CD8-positive, alpha-beta memory T cell (primary cell): ENCODE measurements at places on chromosomes 11 and 22. TPM values are rescaled to one million over a fixed set of nuclear protein-coding genes. Genes with fewer than 3 reads are reported as not detected.

DRD4 gene
- 0.31 TPM for total RNA-seq

DNA sequence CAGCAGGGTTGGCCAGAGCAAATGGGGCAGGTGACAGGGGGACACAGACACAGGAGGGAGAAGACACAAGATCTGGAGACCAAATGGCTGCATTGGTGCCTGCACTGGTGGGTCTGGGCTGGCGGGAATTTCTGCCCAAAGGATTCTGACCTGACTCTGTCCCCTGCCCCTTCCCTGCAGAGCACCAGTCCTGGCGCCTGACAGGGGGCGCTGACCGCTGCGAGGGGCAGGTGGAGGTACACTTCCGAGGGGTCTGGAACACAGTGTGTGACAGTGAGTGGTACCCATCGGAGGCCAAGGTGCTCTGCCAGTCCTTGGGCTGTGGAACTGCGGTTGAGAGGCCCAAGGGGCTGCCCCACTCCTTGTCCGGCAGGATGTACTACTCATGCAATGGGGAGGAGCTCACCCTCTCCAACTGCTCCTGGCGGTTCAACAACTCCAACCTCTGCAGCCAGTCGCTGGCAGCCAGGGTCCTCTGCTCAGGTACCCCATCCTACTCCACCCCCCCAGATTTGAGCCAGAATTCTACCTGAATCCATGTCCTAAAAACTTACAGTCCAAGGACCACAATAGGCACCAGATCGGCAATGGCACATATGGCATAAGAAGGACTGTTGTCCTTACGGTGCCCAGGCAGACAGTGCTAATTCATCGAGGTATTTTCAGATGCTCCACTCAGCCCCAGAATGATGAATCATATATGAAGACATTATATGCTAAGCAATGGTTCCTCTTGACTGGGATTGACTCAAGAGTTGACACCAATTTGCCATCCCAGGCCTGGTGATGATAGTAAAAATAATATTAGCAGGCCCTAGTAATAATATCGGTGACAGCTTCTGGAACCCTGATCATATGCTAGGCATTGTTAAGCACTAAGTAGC, 38.2 kb downstream of the CD6 start:
- no peak for DNase-seq
- peaks cover 36% of the 10 kb centered on the region for H3K4me1 ChIP-seq
- no peak overlapping the region for H3K4me3 ChIP-seq

DNA sequence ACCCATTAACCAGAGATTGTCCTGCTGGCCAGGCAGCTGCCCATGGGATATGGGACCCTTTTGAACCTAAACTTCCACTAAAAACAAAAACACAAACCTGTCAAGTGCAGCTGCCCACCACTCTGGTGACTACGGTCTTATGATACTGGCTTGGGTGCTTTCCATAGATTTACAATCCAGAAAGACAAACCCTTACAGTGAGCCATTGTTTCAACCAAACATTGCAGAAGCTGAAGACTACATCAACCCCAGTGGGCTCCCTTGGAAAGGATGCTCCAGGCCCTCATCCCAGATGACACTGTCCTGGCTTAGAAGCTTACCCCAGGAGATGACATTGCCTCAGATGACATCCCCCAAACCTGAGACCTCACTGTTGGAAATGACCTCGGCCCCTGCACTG, 56.9 kb upstream of the WNT11 start:
- no peak overlapping the region for H3K4me3 ChIP-seq
- H3K27ac ChIP-seq: no peak overlapping the region
- no peak for DNase-seq
- H3K27me3 ChIP-seq: no peaks in the 10 kb centered on the region
- no peaks in the 10 kb centered on the region for H3K4me1 ChIP-seq

- no peak for DNase-seq
- no peaks in the 10 kb centered on the region for H3K27me3 ChIP-seq
- no peak overlapping the region for H3K4me3 ChIP-seq
- no peaks in the 10 kb centered on the region for H3K4me1 ChIP-seq
Observed at GRCh38 chr11:44266056-44266780, 43.7 kb downstream of the ALX4 start.

- peak overlapping the region; percentile 94 for H3K27ac ChIP-seq
- no peaks in the 10 kb centered on the region for H3K27me3 ChIP-seq
- H3K4me3 ChIP-seq: peak overlapping the region; percentile 68
- no peaks in the 10 kb centered on the region for H3K36me3 ChIP-seq
- peak; percentile 15 for DNase-seq
Observed at GRCh38 chr11:118791961-118792569, 1.1 kb upstream of the DDX6 start.

DNA sequence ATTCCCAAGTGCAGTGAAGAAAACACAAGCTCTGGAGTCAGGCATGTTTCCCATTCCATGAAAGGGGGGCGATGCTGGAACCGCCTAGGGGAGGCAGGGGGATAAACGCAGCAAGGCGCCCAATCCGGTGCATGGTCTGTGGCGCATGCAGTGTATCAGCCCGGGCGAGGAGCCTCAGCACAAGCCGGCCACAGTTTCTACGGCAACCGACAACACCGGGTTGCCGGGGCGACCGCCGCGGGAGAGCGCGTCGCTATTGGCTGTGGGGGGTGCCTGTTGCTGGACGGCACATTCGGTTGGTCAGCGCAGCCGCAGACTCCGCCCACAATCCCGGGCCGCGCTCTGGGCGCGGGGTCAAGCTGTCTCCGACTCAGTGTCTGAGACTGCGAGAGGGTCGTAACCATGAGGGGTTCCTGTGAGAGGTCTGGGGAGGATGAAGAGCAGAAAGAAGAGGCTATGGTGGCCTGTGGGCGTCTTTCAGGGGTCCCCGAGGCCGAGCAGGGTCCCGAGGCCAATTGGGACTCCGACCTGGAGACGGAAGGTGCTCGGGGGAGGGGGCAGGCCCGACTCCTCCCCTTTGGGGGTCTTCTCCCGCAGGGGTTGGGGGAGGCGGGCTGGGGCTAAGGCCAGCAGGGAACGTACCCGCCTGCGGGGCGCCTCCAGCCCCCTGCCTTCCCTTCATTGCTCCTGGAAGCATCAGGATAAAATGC, at the start of gene LRRC74B:
Gene LRRC74B, plus strand, starts transcription at position 362 of the 710 bp plus-strand sequence. Its CDS starts 41 bp downstream, at position 403.
- peak within 1 kb of the TSS; percentile 52 for H3K4me3 ChIP-seq
- no peaks in the 10 kb centered on the region for H3K36me3 ChIP-seq
- no peak within 1 kb of the TSS for H3K27ac ChIP-seq
- H3K4me1 ChIP-seq: peaks cover 11% of the 10 kb centered on the region
- peak; percentile 11 for DNase-seq

GRCh38 chr11:114196997-114197703, 99.0 kb upstream of the NNMT start:
- peaks cover 9% of the 10 kb centered on the region for H3K4me1 ChIP-seq
- no peak for DNase-seq
- H3K27me3 ChIP-seq: no peaks in the 10 kb centered on the region
- no peaks in the 10 kb centered on the region for H3K36me3 ChIP-seq
- no peak overlapping the region for H3K27ac ChIP-seq
- no peak overlapping the region for H3K4me3 ChIP-seq

DNA sequence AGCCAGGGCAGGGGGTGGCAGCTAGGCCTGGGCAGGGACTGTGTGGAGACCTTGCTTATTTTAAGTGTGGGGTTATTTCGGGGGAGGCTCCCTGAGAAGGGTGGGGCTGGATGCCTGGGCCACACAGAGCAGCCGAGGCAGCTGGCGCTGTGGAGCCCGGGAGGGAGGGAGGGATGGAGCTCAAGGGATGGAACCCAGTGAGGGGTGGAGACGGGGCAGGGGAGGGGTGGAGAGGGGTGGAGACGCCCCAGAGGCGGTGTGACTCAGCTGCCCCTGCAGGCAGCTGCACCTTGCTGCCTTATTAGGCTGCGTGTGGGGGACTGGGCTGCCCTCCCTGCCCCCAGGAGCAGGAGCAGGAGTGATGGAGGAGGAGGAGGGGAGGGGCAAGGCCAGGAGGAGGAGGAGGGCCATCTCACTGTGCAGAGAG, 9.8 kb upstream of the TSSC4 start:
- H3K27ac ChIP-seq: no peak overlapping the region
- H3K4me1 ChIP-seq: peaks cover 49% of the 10 kb centered on the region
- DNase-seq: no peak
- no peaks in the 10 kb centered on the region for H3K27me3 ChIP-seq

GRCh38 chr11:30652801-30653200, 66.6 kb upstream of the MPPED2 start:
- H3K4me1 ChIP-seq: no peaks in the 10 kb centered on the region
- no peak for DNase-seq
- no peak overlapping the region for H3K4me3 ChIP-seq
- no peak overlapping the region for H3K27ac ChIP-seq
- H3K36me3 ChIP-seq: no peaks in the 10 kb centered on the region

GRCh38 chr22:38026130-38027111, 30.8 kb upstream of the PICK1 start:
- DNase-seq: no peak
- H3K4me1 ChIP-seq: no peaks in the 10 kb centered on the region
- H3K27ac ChIP-seq: no peak overlapping the region
- no peak overlapping the region for H3K4me3 ChIP-seq
- H3K36me3 ChIP-seq: no peaks in the 10 kb centered on the region

DNA sequence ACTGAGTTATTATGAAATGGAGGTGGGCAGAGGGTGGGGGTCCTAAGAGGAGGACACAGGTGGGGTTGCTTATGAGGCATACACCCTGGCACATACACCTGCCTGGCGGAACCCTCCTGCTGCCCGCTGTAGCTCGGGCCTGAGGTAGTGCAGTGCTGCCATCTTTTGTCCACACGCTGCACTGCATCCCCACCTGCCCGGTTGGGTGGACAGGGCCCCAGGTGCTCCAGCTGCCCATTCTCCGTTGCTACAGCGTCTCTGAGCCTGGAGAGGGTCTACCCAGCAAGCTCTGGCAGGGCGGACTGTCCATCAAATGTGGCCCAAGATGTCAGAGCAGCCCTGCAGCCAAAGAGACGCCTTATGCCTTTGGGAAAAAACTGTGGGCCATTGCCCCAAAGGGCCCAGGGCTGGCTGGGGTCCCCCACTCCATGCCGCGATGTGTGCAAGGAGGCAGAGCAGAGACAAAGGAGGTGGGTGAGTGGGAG, 131.2 kb downstream of the BUD13 start:
- no peaks in the 10 kb centered on the region for H3K27me3 ChIP-seq
- H3K4me3 ChIP-seq: no peak overlapping the region
- no peak overlapping the region for H3K27ac ChIP-seq
- H3K4me1 ChIP-seq: no peaks in the 10 kb centered on the region
- H3K36me3 ChIP-seq: no peaks in the 10 kb centered on the region

GRCh38 chr22:35630387-35630793, 13.3 kb upstream of the MB start:
- no peak overlapping the region for H3K4me3 ChIP-seq
- no peaks in the 10 kb centered on the region for H3K36me3 ChIP-seq
- peaks cover 7% of the 10 kb centered on the region for H3K4me1 ChIP-seq
- no peaks in the 10 kb centered on the region for H3K27me3 ChIP-seq
- DNase-seq: no peak

OR5P2 gene
- total RNA-seq: not detected

XRCC6 gene
- total RNA-seq: 447 TPM

- DNase-seq: no peak
- H3K4me1 ChIP-seq: no peaks in the 10 kb centered on the region
- H3K36me3 ChIP-seq: no peaks in the 10 kb centered on the region
- H3K27me3 ChIP-seq: no peaks in the 10 kb centered on the region
- H3K27ac ChIP-seq: no peak overlapping the region
Observed at GRCh38 chr11:15667127-15667725, 552.5 kb downstream of the INSC start.

LRRC75B gene
- total RNA-seq: 1.4 TPM

SLC17A6 gene
- total RNA-seq: not detected

LARGE1 gene
- 0.27 TPM for total RNA-seq

GRCh38 chr11:126328444-126328843, 24.6 kb downstream of the DCPS start:
- H3K4me3 ChIP-seq: no peak overlapping the region
- no peak for DNase-seq
- no peaks in the 10 kb centered on the region for H3K27me3 ChIP-seq

WBP2NL gene
- 0.66 TPM for total RNA-seq

DNA sequence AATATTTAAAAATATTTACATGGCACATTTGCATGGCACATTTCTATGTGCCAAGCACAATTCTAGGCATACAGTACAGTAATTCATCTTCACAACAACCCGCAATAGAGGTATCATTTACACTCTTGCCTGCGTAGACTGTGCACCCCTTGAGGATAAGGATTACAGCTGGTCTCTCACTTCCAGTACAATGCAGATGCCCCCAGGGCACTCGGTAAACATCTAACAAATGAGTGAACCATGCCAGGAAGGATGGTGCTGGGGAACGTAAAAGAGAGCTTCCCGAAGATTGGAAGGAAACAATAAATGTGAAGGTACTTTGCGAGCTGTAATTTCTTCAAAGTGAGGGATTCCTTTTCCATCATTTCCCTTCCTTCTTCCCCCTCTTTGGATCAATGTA, 1.3 kb downstream of the PRPF19 start:
- DNase-seq: no peak
- peaks cover 34% of the 10 kb centered on the region for H3K36me3 ChIP-seq
- peaks cover 28% of the 10 kb centered on the region for H3K4me1 ChIP-seq
- peak overlapping the region; percentile 68 for H3K27ac ChIP-seq
- H3K4me3 ChIP-seq: peak overlapping the region; percentile 80

DNA sequence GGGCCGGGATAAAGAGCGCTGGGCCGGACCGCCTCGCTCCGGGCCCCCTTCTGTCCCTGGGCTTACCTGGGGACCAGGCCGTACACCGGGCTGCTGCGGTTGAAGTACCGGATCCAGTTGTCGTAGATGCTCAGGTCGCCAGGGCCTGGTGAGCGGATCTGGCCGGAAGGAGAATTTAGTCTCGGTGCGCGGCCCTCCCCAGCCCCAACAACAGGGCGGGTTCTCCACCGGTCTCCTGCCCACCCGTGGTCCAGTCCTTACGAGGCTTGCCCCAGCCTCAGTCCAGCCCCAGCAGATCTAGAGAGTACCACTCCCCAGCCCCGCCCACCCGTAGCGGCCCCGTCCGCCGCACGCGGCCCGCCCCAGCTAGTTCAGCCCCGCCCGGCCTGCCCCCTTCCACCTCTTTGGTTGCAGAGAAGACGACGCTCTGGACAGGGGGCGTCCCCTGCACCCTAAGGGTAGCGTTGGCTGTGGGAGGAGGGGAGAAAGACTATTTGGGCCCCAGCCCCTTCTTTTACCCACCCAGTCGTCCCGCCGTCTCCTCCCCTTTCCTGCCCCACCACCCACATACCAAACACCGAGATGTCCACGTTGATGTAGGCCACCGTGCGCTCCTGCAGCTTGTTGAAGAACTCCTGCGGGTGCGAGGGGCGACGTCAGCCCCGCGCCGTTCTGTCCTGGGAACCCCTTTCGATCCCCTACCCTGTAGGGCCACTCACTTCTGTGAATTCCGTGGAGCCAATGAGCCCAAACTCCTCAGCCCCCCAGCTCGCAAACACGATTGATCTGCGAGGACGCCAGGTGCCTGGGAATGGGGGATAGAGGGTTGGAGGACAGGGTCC, 6.8 kb downstream of the SAC3D1 start:
- DNase-seq: no peak
- no peaks in the 10 kb centered on the region for H3K27me3 ChIP-seq
- no peak overlapping the region for H3K27ac ChIP-seq

GRCh38 chr11:93547773-93548172, 4.6 kb upstream of the SMCO4 start:
- no peaks in the 10 kb centered on the region for H3K4me1 ChIP-seq
- H3K27me3 ChIP-seq: no peaks in the 10 kb centered on the region
- no peak overlapping the region for H3K4me3 ChIP-seq
- DNase-seq: no peak

GRCh38 chr11:72670041-72670440, 4.2 kb downstream of the PDE2A start:
- no peaks in the 10 kb centered on the region for H3K4me1 ChIP-seq
- H3K4me3 ChIP-seq: no peak overlapping the region
- H3K27me3 ChIP-seq: peaks cover 61% of the 10 kb centered on the region

- H3K4me1 ChIP-seq: no peaks in the 10 kb centered on the region
- no peaks in the 10 kb centered on the region for H3K27me3 ChIP-seq
- no peak overlapping the region for H3K4me3 ChIP-seq
- no peak overlapping the region for H3K27ac ChIP-seq
Observed at GRCh38 chr11:1129143-1129610, 28.6 kb upstream of the MUC5AC start.

ADAMTS15 gene
- not detected for total RNA-seq
